Activated CD8-positive, alpha-beta memory T cell treated with anti-CD3 and anti-CD28 coated beads for 1 hour (primary cell): ENCODE measurements at places on chromosomes 4 and X.

DNA sequence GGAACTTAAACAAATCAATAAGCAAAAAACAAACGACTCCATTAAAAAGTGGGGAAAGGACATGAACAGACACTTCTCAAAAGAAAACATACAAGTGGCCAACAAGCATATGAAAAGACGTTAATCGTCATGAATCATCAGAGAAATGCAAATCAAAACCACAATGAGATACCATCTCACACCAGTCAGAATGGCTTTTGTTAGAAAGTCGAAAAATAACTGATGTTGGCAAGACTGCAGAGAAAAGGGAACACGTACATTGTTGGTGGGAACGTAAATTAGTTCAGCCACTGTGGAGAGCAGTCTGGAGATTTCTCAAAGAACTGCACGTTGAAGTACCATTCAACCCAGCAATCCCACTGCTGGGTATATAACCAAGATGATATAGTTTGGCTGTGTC lies 23.7 kb downstream of the NEUROG2 start:
- no peak for DNase-seq

DNA sequence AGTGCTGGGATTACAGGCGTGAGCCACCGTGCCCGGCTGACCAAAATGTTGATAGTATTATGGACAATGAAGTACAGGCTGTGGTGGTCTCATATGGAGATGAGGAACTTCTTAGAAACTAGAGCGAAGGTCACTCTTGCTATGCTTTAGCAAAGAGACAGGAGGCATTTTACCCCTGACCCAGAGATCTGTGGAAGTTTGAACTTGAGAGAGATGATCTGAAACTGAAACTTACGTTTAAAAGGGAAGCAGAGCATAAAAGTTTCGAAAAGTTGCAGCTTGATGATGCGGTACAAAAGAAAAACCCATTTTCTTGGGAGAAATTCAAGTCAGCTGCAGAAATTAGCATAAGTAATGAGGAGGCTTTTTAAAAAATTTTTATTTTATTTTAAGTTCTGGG lies 8.5 kb upstream of the CTAG2 start:
- DNase-seq, result no peak

DNA sequence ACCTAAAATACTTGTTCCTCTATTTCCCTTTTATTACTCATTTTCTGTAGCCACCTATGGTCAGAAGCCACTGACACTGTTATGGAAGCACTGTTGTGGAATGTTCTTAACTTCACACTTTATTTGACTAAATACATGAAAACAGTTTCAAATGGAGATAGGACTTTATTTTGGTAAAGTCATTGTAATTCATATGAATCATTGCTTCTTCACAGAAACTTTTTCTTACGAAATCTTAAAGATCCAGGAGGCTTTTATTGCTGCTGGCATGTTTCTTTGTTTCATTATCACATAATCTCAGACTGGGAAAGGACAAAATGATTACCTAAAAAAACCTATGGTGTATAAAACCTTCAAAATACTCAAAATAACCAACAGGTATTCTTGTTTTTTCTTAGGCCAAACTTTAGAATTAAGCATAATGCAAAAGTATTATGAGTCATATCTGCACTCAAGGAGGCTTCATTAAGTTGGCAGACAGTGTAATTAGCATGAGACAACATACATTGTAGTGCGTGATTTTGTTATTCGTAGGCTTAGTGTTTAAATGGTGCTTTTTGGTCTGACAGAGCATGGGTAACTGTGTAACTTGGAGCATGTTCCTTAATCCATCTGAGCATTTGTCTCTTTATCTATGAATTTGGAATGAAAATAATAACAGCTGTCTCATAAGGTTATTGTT lies 58.0 kb downstream of the SH3BGRL start:
- no peak for DNase-seq

DNA sequence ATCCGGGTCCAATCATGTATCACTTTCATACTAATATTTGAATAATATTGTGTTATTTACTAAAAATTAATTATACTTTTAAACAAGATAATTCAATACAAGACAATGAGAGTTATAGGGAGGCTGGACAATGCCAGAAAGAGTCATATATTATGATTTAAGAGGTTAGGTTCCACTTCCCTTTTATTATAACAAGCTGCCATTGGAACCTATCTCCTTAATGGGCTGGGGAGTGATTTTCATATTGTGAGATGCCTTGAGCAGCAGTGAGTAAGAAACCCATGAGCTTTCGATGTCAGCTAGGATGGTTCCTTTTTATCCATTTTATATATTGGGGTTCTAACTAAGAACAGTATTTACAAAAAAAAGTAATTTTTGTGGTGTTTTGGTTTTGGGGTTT lies 91.8 kb downstream of the MAB21L2 start:
- no peak for DNase-seq

DNA sequence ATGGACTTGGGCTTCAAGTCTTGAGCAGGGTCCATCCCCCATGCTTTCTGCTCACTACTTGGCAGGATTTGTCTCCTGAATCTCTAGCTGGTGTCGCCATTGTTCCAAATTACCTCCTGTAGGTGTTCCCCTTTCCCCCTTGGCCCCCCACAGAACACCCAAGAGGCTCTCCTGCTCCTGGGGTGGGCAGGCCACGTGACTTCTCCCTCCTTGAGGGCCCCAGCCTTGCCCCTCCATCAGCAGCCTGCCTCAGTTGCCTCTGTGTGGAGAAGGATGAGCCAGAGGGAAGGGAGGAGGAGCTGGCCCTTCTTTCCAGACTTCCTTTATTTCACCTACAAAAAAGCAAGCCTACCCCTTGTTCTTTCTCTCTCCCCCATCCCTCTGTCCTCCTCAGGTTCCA lies 1.8 kb downstream of the GPR78 start:
- no peak for DNase-seq

DNA sequence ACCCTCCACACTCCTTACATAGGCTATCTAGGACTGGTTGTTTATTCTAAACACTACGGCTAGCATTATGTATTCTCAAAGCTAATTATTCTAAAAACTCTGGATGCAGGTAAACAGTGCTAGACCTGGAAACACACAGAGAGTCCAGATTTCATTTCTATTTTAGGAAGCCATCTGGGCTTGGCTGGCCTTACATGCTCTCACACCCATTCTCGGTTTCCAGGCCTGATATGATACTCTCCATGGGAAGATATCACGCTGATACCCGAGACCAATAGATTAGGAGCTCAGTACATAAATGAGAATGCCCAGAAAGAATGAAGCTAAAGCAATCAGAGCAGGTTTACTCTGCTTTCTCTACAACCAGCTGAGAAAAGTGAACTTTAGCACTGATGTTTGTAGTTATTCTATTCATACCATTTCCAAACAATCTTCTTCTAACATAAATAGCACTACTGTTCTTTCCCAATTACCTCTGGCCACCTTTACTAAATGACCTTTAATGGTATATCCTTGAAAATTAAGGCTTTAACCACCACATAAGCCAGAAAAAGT lies 973.3 kb downstream of the PCDH18 start:
- no peak for DNase-seq

DNA sequence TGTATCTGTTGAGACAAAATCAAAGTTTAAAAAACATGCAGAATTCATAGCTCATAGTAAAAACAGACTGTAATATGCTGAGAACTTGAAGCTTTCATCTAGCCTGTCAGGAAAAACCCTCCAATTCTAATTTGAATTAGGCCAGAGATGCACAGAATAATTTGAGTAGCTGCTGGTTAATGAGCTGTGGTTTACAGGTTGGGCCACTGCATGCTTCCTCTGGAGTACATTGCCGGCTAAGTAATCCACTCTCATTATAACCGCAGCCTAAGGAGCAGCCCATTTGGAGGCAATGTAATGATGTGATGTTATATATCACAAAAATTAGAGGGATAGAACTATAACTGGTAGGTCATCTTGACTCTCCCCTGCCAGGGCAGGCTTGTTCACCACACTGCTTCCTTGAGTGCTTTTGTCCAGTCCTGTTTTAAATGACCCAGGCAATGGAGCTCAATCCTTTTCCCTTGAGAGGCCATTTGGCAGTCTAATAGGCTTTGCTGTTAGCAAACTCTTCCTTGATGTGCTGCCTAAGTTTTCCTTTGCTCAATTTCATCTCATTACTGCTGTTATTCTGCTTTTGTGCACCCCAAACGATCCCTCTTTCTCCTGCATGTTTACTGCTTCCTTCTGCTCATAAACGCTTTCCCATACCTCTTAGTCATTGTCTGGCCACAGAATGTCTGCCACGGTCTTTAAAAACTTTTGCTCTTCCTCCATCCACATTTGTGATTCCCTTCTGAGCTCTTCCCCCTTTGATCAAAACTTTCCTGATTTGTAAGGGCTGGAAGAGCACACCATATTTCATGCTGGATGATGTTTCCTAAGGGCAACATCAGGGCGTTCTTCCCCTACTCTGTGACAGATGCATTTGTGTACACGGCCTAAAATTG lies 230.9 kb downstream of the C4orf33 start:
- DNase-seq, result no peak

DNA sequence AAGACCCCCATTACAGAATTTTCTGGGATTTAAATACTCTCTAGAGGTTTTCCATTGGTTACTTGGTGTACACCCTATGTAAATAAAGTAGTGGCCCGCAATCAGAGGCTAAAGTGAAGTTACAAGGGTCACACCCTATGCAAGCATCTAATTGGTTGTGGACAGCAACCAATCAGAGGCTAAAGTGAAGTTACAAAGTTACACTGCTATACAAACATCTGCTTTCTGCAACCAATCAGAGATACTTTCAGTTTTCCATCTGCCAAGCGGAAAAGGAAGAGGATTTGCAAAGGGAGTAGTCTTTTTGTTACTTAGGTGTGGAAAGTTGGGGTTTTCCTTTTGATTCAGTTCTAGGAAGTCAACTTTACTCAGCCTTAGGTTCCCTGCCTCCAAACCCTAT lies 2.0 kb upstream of the ATRX start:
- DNase-seq, result no peak

DNA sequence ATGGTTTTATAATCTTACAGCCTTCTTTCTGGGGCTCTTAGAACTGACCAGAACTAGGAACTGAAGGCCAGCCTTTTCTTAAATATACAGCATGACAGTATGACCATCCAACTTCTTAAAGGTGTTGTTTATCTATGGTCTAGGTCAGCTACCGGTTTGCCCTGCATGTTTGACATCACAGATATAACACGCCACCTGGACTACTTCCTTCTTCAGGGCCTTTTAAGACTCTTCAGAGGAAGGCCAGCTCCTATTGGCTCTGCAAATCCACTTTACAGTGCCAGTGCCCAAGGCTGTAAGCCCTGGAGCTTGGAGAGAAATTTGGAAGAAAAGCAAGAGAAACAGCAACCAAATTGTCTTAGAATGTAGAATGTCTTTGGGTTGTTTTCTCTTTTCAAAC lies 185.5 kb downstream of the MGST2 start:
- no peak for DNase-seq

DNA sequence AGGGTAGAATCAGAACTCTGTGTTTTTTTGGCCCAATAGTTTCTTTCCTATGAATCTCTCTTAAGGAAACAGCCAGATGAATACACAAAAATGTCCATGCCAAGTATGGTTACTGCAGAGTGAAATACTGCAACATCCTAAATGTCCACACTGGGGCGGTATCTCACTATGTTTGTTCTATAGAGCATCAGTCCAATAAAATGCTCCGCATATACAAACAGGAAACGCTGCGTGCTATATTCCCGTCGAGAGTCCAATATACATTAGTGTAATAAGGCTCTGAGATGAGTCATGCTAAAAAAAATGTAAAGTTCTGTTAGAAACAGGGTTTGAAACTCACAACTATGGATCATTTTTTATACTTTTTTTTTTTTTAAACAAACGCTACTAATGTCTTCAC lies 72.9 kb upstream of the ENOX2 start:
- no peak for DNase-seq

DNA sequence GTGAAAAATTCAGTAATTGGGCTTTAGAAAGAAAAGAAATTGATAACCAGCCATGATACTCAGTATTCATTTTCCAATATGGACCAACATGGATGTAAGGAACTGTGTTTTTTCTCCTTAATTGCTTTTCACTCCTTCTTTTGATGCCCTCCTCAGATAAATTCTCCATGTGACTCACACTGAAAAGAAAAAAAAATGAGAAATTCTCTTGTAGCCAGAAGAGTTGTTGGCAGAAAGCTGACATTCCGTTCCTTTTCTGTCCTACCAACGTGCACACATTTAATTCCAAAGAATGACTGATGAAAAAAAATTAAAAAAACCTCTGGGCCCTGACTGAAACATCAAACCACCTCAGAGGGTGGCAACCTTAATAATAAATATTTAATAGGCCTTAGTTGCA lies 153.1 kb downstream of the AMELX start:
- DNase-seq, result no peak

GRCh38 chr4:103842076-103842475 lies 122.3 kb upstream of the TACR3 start:
- no peak for DNase-seq

- DNase-seq, result peak; percentile 3
Observed at GRCh38 chrX:15242899-15243555, 26.9 kb downstream of the ASB9 start.

GRCh38 chr4:24224446-24224845 lies 334.6 kb upstream of the PPARGC1A start:
- DNase-seq, result no peak

DNA sequence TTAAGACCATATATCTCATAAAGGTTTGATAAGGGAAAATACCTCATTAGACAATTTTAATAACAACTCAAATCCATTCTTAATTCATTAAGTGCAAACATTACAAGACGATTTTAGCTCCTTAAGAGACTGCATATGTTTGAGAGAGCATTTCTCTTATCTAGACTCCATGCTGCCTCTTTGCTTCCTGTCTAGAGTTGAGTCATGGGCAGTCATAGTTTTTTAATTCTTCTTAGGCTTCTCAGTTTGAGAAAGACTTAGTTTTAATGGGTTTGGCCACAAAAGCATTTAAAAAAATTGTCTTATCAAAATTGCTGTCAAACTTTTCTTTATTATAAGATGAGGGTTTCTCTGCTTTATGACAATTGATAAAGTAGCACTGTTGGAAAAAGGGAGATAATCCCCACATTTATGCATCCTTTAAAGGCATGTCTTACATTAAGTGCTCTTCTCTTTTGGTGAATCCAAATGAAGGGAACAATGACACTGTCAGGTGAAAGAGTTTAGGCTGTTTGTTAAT lies 713.4 kb downstream of the PCDH18 start:
- DNase-seq, result no peak

DNA sequence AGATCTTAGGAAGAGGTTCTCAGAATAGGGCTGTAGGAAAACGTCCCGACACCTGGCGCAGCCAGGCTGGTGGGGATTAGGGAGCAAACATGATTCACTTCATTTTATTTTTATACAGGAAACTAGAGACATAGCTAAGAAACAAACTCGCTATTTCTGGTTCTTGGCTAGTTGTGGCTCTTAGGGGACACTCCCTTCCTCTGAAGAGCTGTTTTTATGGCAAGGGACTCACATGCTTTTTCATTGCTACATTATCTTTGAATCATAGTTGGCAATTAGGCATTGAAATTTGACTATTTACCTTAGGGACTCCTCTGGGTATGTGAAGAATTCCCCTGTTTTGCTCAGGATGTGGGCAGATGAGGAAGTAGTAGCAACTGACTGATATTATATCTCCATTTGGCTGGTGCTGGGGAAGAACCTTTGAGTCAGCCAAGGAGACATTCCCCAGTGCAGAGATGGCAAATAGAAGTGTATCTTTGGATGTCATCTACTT lies 174.5 kb downstream of the SMIM20 start:
- no peak for DNase-seq
